ENCODE measurements at places on chromosomes 3 and 15.
A peak's percentile ranks its signal among the peaks of the same experiment; 100 is the strongest.

- no peaks in the 10 kb centered on the region for H3K4me1 ChIP-seq
- H3K27ac ChIP-seq: no peak overlapping the region
- H3K36me3 ChIP-seq: peaks cover 71% of the 10 kb centered on the region
- DNase-seq: no peak
These were observed 47.9 kb downstream of the ATP2C1 start for GRCh38 chr3:130941793-130942192.

DNA sequence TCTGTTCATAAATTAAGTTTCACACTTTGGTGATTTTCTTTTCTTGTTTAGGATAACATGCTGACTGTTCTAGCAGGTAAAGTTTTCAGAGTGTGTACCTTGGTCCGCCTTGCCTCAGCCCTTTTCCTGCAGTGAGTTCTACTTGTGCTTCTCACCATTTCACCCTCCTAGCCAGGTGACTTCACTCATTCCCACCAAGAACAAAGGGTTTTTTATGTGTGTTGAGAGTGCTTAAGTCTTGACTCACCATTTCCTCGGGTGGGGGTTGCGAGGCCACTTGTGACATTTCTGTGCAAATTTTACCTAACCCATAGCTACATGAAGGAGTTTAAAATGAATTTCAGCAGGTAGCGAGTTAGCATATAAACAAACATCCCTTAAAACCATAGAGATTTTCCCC, 81.4 kb downstream of the C3orf38 start:
- H3K27me3 ChIP-seq: no peaks in the 10 kb centered on the region
- H3K27ac ChIP-seq: no peak overlapping the region
- no peak for DNase-seq

DNA sequence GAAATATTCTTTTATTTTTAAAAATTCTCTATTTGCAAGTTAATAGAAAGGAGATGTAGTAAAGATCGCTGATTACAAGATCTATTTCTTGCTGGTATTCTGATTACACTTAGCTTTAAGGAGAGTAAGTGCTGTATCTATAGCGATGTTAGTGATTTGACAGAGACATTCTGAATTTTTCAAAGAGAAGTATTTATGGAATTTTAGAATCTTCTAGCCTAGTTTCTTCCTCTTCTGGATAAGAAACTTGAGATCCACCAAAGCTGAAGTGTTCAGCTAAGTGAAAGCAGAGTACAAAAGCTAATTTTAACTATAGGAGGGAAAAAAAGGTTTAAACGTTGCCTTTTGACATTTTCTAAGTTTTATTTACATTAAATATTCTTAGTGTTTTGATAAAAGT, 72.1 kb upstream of the RARB start:
- DNase-seq: no peak
- H3K4me1 ChIP-seq: no peaks in the 10 kb centered on the region
- no peaks in the 10 kb centered on the region for H3K27me3 ChIP-seq
- no peaks in the 10 kb centered on the region for H3K36me3 ChIP-seq
- no peak overlapping the region for H3K27ac ChIP-seq
- no peak overlapping the region for H3K4me3 ChIP-seq

DNA sequence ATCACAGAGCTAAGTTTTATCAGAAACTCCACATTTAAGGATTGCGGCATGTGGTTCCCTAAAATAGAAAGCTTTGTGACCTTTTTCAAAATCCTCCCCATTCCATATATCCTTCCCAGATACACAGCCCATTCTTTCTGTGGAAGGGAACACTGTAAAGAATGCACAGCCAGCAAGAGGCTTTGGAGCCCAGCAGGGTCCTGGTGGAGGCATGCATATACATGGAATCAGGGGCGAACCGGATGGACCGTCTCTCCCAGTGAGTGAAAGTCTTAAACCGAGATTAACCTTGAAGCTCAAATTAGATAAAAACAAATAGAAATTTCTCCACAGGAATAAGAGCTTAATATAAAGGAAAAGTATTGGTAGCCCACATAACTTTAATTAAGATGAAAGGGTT, 436.2 kb upstream of the MDFIC2 start:
- H3K4me3 ChIP-seq: no peak overlapping the region
- DNase-seq: no peak
- no peak overlapping the region for H3K27ac ChIP-seq
- no peaks in the 10 kb centered on the region for H3K27me3 ChIP-seq
- H3K4me1 ChIP-seq: no peaks in the 10 kb centered on the region

DNA sequence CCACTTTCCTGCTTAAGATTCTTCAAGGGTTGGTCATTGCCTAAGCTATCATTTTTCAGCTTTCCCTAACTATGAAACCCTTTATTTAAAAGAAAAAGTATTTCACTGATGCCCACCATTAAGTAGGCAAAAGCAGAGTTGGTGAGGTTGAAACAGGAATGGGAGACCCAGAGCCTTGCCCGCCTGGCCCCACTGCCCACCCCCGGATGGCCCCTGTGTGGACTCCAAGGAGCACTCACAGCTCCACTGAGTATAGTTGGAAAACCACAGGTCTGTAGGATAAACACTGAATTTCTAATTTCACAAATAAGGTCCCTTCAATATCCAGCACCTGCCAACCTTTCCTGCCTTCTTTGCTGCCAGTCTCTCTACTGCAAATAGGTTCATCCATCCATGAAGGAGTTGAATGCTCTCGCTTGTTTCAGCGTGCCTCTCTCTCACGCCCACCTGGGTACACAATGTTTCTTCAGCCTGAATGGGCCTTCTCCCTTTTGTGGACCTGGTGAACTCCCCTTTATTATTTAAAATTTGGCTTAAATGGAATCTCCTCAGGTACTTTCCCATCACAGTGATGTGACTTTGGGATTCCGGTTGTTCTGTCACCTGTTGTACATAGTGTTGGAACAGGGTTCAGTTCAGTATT, 8.7 kb upstream of the ACAP2 start:
- H3K36me3 ChIP-seq: no peaks in the 10 kb centered on the region
- peak overlapping the region; percentile 70 for H3K27ac ChIP-seq
- DNase-seq: no peak
- H3K4me1 ChIP-seq: peaks cover 22% of the 10 kb centered on the region
- no peak overlapping the region for H3K4me3 ChIP-seq

DNA sequence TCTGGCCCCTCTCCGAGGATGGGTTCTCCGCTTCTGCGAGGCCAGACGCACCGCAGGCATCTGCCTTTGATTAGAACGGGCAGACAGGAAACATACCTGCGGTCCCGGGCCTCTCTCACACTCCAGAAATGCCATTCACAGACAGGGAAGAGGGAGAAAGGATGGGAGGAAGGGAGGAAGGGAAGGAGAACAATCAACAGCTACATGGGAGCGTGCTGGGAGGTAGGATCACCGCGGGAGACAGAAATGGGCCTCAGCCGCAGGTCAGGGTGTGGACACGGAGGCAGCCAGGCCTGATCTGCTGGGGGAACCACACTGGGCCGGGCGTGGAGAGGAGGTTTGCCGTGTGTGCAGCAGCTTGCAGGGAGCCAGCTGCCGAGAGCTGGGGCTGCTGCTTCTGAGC, 90.7 kb upstream of the RGMA start:
- no peaks in the 10 kb centered on the region for H3K4me1 ChIP-seq
- DNase-seq: no peak
- H3K4me3 ChIP-seq: no peak overlapping the region
- no peak overlapping the region for H3K27ac ChIP-seq
- no peaks in the 10 kb centered on the region for H3K36me3 ChIP-seq

Data from esophagus squamous epithelium (tissue), 5 donors.